Uterus (tissue), 4 donors: ENCODE measurements at places on chromosomes 7 and 10. TPM values are rescaled to one million over a fixed set of nuclear protein-coding genes. Genes with fewer than 3 reads are reported as not detected.
A peak's percentile ranks its signal among the peaks of the same experiment; 100 is the strongest.

- DNase-seq = no peak
Measured at GRCh38 chr7:124702385-124702784, 63.2 kb downstream of the GPR37 start.

GRCh38 chr10:15069230-15069629, 19.3 kb downstream of the ACBD7 start:
- DNase-seq = no peak

DNA sequence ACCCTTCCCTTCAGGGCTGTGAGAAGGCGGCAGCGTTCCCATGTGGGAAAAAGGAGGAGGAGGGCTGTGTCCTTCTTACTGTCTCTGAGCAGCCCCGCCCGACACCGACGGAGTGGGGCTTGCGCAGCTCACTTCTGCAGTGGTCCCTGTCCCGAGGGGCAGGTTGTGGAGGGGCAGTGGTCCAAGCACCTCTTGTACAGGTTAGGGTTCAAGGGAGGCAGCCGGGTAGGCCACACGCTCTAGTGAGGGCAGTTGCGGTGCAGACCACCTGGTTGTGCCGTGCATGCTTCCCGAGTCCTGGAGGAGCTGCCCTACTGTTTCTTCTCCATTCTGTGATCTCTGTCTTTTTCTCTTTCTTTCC, 32.8 kb downstream of the AGAP3 start:
- no peak for DNase-seq

DNA sequence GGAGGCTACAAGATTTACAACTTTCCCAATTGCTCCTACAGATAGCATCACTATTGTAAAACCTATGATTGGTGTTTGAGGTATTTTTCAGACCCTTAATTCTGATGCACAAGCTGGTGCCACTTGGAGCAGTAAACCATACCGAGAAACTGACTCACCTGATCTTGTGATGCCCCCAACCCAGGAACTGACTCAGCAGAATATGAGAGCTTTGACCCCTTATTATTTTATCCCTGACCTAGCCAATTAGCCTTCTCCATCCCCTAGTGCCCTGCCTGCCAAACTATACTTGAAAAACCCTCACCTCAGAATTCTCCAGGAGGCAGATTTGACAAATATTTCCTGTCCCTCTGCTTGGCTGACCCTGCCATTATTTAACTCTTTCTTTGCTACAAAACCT, 585.9 kb upstream of the GHITM start:
- no peak for DNase-seq

GRCh38 chr10:118239236-118239630, 102.9 kb downstream of the FAM204A start:
- DNase-seq = no peak

- DNase-seq = no peak
Measured at GRCh38 chr7:7292608-7293007, 110.3 kb downstream of the C1GALT1 start.

- no peak for DNase-seq
Measured at GRCh38 chr10:94402843-94403379, 570 bp downstream of the TBC1D12 start.

DNA sequence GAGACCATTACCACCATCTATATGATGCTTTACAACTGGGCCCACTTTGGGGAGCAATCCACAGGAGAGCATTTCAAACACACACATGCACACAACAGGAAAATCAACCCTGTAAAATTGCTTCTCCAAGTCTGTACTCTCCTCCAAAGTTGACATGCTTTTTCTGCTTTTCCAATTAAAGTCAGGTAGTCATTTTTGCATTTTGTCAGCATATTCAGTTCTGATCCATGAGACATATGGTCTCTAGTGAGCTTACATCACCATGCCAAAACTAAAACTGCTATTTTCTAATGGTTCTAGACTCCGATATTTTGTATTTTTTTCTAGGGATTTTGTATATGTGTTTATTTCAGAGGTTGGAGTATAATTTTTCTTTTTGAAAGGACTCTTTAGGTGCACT, 373.5 kb upstream of the LRRTM3 start:
- DNase-seq = no peak

DNA sequence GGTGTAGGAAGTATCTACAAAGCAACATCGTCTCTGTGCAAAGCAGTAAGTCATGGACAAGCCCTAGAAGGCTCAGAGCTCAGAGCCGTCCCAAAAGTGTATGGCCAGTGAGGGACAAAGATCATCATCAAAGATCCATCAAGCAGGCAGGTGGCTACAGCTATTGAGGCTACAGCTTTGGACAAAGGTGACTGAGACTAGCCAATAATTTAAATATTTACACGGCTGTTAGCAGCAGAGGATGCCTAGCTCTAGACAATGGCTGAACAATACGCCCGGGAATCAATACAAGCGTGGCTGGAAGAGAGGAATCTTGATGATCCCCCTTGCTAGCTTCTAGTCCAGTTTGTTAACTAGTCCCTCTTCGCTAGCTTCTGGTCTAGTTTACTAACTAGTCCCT, 17.9 kb downstream of the NMT2 start:
- DNase-seq = no peak

DNA sequence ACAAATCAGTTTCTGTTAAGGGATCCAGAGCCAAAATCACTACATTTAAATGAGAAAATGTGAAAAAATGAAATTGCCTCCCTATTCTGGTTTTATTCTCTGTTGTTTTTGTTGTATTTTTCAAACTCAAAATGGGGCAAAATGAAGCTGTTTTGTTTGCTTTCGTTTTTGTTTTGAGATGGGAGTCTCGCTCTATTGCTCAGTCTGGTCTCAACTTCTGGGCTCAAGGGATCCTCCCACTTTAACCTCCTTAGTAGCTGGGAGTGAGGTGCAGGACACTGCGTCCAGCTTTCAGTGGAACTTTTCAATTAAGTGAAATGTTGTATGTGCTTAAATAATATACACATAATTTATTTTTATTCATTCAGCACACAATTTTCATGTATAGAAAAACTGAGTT, 205.0 kb downstream of the SORCS1 start:
- no peak for DNase-seq

GRCh38 chr10:4127518-4128315, 342.7 kb upstream of the KLF6 start:
- no peak for DNase-seq

DNA sequence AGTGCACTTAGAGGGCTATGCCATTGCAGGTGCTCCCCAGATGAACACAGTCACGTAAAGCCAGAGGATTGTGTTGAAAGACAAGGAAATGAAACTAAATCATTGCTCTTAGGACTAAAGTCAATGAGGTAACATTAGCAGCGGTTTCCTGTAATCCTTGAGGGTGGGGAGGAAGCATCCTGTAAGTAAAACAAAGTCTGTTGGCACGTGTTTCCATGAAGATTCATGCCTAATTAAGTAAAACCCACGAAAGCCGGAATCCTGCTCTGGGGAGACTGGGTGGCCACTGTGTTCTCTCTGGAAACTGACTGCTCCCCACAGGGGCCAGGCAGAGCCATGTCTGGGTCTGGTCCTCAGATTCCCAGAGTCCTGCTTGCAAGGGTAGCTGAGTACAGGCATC, 18.3 kb downstream of the STEAP1B start:
- DNase-seq = no peak

DNA sequence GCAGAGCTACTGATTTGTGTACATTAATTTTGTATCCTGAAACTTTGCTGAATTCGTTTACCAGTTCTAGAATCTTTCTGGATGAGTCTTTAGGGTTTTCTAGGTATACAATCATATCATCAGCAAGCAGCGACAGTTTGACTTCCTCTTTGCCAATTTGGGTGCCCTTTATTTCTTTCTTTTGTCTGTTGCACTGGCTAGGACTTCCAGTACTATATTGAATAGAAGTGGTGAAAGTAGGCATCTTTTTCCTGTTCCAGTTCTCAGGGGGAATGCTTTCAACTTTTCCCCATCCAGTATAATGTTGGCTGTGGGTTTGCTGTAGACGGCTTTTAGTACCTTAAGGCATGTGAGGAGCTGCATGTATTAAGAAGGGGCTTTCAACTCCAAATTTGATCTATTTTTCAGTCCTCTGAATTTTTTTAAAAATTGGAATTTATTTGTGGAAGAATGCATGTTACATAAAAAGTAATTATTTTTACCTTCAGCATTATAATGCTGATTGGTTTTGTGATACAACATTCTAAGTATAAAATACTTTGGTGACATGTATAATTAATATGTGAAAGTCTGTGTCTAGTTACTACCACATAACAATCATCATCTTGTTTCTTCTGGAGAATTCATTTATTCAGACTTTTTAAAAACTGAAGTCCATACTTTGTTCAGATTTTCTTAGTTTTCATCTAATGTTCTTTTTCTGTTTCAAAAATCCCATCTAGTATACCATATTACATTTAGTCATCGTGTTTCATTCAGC, 49.6 kb downstream of the CPED1 start:
- no peak for DNase-seq

- DNase-seq = no peak
Measured at GRCh38 chr10:49394933-49395740, 752 bp downstream of the DRGX start.

DNA sequence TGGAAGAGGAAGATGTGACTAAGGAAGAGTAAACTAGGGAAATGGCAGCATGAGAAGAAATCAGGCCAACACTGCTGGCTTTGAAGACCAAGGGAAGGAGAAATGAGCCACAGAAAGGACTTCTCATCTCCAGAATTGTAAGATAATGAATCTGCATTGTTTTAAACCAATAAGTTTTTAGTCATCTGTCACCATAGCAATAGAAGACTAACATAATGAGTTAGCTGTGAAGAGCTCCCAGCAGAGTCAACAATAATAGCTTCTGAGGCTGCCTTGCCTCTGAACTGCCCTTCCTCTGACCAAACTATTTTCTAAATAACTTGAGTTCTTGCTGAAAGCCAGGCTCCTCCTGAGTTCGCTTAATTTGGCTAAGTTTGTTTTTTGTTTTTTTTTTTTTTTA, 103.6 kb downstream of the CACNA2D1 start:
- DNase-seq = no peak

DNA sequence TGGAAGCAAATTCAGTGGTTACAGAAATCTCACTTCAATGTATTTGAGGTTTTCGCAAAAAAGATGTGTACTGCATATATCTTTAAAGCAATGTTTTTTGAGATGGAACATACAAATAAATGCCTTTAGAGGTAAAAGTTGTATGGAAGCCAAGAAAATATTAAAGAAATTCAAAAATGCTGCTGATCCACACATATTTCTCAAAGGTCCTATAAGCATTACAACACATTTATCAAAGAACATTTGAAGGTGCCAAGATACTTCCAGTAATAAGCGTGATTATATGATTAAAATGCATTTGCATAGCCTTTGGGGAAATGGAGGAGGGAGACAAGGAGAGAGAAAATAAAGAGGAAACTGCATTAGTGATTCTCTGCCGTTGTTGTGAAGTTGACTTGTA, 260.1 kb downstream of the BICC1 start:
- DNase-seq = no peak

- peak; percentile 87 for DNase-seq
Measured at GRCh38 chr7:101121991-101122932, 4.6 kb upstream of the SERPINE1 start.

DNA sequence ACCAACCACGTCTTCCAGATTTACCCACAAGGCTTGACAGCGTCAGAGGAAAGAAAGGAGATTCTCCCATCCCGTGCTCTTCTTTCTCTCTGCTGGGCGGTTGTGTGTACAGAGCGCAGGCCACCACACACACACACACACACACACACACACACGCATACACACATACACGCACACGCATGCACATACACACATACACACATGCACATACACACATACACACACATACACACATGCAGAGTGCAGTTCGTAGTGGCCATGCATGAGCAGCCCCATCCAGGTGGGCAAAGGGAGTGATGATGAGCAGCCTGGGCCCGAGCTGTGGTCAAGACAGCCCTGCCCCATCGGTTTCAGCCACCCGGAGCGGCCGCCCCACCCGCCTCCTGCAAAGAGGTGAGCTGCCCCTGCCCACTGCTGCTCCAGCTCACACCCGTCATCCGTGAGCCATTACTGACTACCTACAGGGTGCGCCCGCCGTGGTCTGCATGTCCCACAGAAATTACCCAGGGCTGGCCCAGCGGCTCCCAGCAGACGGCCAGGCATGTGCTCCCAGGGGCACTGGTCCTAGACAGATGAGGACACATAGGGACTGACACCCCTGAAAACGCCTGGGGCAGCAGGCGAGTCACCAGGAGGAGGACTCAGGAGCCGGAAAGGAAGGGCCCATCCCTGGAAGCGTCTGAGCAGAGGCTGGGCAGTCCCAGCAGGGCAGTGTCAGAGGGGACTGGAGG, 69.6 kb downstream of the ASB13 start:
- no peak for DNase-seq

DNA sequence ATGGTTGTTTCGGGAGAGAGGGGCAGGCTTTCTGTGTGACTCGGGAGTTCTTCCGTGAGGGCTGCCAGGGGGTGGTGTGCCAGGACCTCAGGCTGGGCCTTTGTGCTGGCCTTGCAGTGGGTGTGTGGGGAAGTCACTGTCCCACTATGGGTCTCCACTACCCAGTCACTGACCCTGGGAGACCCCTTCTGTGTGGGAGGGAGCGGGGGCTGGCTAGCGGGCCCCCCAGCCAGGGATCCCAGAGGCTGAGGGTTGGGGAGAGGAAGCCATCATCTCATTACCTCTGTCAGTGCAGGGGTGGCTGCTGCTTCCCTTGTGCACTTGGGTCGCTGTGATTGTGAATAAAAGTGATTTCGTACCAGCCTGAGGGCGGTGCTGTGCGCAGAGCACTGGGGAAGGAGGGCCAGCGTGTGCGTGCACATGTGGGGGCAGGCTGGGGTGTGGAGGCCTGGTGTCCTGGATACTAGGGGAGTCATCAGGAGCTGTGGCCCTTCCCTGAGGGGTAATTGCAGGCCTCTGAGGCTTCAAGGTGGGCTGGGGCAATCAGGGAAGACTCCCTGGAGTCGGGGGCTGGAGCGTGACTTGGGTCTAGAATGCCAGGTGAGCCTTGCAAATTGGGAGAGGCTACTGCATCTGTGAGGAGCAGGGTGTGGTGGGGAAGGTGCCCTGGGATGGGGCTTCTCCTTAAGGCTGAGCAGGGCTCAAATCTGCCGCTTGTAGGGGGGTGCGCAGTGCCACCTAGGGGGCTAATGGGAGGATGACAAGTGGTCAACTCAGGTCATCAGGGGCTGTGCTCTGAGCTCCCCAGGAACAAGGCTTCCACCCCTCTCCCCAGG, 98.9 kb downstream of the NEURL1 start:
- peak; percentile 69 for DNase-seq

DNA sequence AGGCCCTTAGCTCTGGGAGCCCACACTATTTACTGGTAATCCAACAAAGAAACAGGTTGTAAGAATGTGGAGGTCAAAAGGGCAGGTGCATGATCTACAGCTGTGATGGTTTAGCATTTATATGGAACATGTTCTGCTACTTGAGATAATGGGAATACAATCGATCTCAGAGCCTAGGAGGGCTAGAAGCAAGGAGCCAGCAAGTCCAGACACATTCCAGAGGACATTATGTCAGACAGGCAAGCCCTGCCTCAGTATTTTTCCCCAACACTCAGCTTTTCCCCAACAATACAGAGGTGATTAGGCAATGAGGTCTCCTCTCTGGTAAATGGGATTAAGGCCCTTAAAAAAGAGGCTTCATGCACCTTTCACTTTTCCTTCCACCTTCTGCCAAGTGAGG, 21.4 kb upstream of the GNAT3 start:
- no peak for DNase-seq

- DNase-seq = no peak
Measured at GRCh38 chr7:150855046-150855445, 2.7 kb downstream of the AOC1 start.

Gene OR13A1
- not detected for total RNA-seq

Gene MSMB
- not detected for total RNA-seq

Gene BAIAP2L1
- 1.0 TPM for total RNA-seq

Gene CALY
- total RNA-seq = 0.69 TPM

Gene ANKRD1
- not detected for total RNA-seq

Gene ABCF2
- total RNA-seq = 37.6 TPM

Gene DNAAF5
- total RNA-seq = 5.6 TPM

Gene CYP3A4
- total RNA-seq = not detected

Gene GJD4
- not detected for total RNA-seq

Gene SLF2
- total RNA-seq = 73.5 TPM

Gene ITPRID1
- total RNA-seq = not detected

Gene AGR2
- not detected for total RNA-seq

Gene KIF11
- not detected for total RNA-seq
